Activated T-cell treated with anti-CD3 and anti-CD28 coated beads for 1 hour (primary cell): ENCODE measurements at places on chromosomes 12 and 14.

DNA sequence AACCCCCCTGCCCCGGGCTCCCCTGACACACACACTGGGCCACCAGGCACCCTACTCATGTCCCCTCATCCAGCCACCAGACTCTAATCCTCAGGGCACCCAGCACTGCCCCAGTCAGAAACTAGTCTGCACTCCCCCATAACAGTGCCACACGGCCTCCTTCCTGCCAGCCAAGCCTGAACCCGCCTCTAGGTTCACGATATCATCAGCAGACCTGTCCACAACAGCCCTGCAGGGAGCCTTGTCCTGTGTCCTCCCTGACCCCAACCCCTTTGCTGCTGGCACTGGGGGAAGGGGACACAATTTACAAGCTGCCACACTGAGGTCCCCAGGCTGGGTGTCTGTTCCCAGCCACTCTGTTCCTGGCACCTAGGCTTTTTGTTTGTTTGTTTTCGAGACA, 33.6 kb downstream of the LTBP2 start:
- DNase-seq: no peak

- no peak for DNase-seq
Observed at GRCh38 chr12:19052689-19053088, 76.8 kb upstream of the PLEKHA5 start.

DNA sequence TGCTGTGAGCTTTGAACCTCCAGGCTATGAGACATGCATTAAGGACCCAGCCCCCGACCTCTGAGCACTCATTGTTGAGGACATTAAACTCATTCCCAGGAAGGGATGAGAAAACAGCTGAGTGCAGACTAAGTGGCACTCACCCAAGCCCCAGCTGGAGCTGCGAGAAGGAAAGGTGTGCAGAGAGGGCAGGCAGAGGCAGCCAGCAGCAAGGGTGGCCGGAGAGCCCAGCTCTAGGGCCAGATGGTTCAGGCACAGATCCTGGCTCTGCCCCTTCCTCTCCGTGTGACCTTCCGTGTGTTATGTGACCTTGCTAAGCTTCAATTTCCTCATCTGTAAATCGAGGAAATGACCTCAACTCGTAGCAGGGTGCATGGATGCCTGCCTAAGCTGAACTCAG, 3.7 kb downstream of the TSPAN11 start:
- no peak for DNase-seq

- peak; percentile 16 for DNase-seq
Observed at GRCh38 chr14:106875503-106875902, 1349.1 kb downstream of the TMEM121 start.

GRCh38 chr14:79833781-79834180, 377.5 kb downstream of the DIO2 start:
- no peak for DNase-seq

- DNase-seq: no peak
Observed at GRCh38 chr12:14988035-14988434, 15.2 kb downstream of the PDE6H start.

GRCh38 chr12:102880783-102881182, 36.3 kb downstream of the PAH start:
- no peak for DNase-seq

- no peak for DNase-seq
Observed at GRCh38 chr12:1814266-1814665, 6.1 kb upstream of the LRTM2 start.

GRCh38 chr12:125492354-125493270, 427.4 kb downstream of the AACS start:
- DNase-seq: no peak

DNA sequence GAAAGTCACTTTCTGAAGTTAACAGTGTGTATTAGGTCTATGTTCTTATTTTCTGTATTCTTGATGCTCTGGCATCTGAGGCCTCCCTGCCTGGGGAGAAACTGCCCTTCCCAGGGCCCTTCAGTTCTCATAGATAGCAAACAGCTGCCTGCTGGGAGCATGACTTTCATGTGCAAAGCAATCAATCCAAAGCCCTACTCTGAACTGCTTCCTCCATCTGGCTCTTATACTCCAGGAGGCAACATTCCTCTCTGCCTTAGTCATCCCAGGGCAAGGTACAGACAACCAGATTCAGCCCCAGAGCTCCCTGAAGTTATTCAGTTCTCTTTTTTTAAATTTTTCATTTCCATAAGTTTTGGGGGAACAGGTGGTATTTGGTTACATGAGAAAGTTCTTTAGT, 41.7 kb upstream of the RIN3 start:
- no peak for DNase-seq

- DNase-seq: no peak
Observed at GRCh38 chr12:122867691-122868461, 28.0 kb downstream of the VPS37B start.

DNA sequence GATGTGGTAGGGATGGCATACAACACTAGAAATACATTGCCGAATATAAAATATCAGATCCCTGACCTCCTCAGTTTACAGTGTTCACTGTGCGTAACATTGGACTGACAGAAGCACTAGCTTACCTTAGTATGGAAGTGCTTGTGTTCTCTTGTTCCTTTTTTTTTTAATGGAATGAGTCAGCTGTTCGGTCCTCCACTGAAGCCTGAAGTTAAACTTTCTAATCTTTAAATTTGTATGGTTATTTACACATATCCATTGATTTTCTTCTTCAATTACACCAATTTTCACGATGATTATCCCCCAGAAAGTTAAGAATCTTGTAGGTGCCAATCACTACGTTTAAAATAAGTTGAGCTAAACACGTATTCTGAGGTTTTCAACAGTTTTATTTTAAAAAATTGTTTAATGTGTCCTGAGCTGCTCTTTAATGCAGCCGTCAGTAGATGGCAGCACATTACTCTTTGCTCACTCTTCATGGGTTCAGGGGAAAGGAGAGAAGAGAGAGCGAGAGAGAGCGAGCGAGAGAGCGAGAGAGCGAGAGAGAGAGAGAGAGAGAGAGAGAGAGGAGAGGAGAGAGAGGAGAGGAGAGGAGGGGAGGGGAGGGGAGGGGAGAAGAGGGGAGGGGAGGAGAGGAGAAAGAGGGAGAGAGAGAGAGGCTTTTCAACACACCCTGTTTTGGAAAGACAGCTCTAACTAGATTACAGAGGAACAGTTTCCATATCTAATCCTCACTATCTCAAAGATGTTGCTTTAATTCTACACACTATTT, 134.7 kb upstream of the SCAF11 start:
- DNase-seq: peak; percentile 16
